GM10248 (cell line): ENCODE measurements at places on chromosomes 7 and 10.

DNA sequence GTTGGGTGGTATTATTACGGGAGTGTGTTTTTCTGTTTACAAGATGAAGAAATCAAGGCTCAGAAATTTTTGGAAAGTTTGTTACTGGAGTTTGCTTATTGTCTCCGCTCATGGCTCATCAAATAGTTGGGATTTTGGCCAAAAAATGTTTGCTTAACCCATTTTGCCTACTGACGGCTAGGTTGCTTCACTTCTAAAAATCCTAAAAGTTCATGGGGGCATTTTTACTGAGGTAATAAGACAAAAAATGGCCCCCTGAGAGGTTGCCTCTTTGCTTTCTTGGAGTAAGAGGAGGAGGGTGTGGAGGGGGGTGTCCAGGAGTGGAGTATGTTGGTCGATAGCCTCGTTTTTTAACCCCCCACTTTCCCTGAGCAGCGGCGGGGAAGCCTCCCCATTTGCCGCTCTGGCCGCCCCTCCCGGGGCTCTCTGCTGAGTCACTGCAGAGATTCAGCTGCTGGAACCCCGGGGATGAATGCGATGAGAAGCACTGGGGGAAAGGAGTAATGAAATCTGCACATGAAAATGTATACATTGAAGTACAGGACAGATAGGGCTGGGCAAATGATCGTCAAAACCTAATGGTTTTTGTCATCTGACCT lies 1.5 kb downstream of the MEST start:
- DNase-seq = no peak

DNA sequence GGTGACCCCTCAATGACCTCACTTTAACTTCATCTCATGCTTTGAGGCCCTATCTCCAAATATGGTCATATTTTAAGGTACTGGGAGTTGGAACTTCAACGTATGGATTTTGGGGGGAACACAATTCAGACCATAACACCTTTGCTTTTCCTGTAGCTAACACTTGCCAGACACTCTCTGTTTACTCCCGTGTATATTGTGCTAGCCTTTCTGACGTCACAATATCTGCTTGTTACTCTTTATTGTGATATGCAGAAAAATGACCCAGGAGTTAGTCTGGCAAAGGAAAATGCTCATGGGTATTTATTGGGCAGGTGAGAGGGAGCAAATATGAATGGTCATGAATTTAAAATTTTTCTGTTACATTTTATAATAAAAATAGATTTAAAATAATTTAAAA lies 45.7 kb upstream of the KCND2 start:
- no peak for DNase-seq

- DNase-seq = no peak
Measured at GRCh38 chr10:71205468-71205867, 6.9 kb upstream of the UNC5B start.

- peak; percentile 59 for DNase-seq
Measured at GRCh38 chr7:132654150-132654549, 77.9 kb upstream of the PLXNA4 start.

DNA sequence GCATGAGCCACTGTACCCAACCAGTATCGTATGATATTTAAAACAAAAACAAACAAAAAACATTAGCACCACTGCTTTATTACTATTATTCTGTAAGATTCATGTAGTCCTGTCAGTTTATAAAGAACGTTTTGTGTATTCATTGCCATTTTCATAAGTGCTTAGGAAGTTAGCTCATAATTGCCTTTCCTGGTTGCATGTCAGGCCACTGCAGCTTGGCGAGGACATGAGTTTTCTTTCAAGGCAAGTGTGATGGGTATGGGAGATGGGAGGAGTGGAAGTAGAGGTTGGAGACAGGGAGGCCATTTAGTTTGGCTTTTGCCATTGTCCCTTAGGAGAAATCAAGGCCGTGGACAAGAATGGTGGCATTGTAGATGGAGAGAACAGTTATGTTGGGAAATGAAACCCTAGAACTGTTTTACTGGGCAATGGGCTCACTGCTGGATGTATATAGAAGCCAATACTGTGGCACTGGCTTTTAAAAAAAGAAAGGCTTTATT lies 48.9 kb downstream of the TYW1 start:
- DNase-seq = no peak

DNA sequence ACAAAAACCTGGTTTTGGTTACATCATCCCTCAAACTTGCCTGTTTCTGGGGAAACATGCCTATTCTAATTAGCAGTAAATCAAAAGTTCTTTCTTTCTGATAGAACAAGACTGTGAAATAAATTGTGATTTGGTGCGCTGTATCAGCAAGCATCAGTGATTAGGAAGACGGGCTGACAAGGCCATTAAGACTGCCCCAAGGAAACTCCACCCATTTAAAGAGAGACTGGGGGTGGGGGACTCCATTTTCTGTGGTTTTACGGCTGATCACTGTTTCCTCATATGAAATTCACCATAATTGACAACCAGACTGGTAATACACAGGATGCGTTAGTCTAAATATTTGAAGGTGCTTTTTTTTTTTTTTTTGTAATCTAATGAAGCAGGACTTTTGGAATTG lies 68.7 kb downstream of the MBL2 start:
- no peak for DNase-seq
